Thoracic aorta (tissue), 2 donors: ENCODE measurements at places on chromosomes 4 and X. TPM values are rescaled to one million over a fixed set of nuclear protein-coding genes. Genes with fewer than 3 reads are reported as not detected.

The CYSLTR1 gene
- 7.2 TPM for total RNA-seq

The TRAM1L1 gene
- total RNA-seq: 0.78 TPM

DNA sequence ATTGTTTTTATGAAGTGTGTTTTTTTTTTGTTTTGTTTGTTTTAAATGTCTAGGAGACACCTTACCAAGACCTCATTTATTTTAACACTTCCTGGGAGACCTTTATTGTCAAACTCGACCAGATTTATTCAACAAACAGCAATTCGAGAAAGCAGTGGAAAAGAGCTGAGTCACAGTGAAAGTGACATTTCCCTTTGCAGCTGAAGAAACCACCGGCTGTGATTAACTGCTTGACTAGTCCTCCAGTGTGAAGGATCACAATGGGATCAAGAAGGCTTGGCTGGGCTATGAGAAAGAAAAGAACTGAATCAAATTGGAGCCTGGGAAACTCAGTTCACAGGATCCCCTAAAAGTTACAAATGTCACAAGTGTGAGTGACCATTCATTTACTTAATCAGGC lies 11.9 kb upstream of the ADH7 start:
- H3K27ac ChIP-seq: peak overlapping the region; percentile 18
- H3K36me3 ChIP-seq: no peaks in the 10 kb centered on the region
- no peak for DNase-seq
- peaks cover 12% of the 10 kb centered on the region for H3K4me1 ChIP-seq
- H3K4me3 ChIP-seq: no peak overlapping the region

The AFM gene
- total RNA-seq: not detected

The OTUD6A gene
- not detected for total RNA-seq

- H3K36me3 ChIP-seq: no peaks in the 10 kb centered on the region
- H3K27ac ChIP-seq: no peak overlapping the region
- peaks cover 8% of the 10 kb centered on the region for H3K4me1 ChIP-seq
- H3K27me3 ChIP-seq: no peaks in the 10 kb centered on the region
- no peak for DNase-seq
- no peak overlapping the region for H3K4me3 ChIP-seq
Observed at GRCh38 chr4:176708771-176709311, 83.9 kb downstream of the VEGFC start.

The ARHGAP36 gene
- not detected for total RNA-seq

DNA sequence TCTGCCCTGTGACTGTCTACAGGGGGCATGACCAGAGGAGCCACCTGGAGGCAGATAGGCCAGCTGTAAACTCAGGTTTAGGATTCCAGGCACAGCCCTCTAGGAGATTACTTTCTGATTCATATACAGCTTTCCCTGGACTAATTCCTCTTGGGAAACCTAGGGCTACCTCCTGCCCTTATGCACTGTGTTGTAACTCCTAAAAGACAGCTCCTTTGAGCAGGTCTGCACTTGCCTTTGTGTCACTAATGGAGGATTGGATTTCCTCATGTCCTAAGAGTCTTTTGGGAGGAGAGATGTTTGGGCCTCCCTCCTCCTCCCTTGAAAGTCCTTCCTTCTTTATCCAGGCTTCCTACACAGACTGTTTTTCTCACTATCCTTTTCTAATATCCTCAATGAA lies 202.0 kb downstream of the PCDH19 start:
- DNase-seq: no peak
- no peak overlapping the region for H3K27ac ChIP-seq
- H3K4me1 ChIP-seq: no peaks in the 10 kb centered on the region

GRCh38 chr4:898869-899555 lies 33.1 kb downstream of the GAK start:
- peaks cover 33% of the 10 kb centered on the region for H3K36me3 ChIP-seq
- H3K4me1 ChIP-seq: no peaks in the 10 kb centered on the region
- no peaks in the 10 kb centered on the region for H3K27me3 ChIP-seq
- H3K27ac ChIP-seq: no peak overlapping the region
- H3K4me3 ChIP-seq: no peak overlapping the region

The ADAMTS3 gene
- total RNA-seq: 2.3 TPM

GRCh38 chr4:93540562-93540961 lies 288.0 kb upstream of the ATOH1 start:
- no peaks in the 10 kb centered on the region for H3K27me3 ChIP-seq
- no peak overlapping the region for H3K27ac ChIP-seq
- no peaks in the 10 kb centered on the region for H3K4me1 ChIP-seq

- no peak overlapping the region for H3K27ac ChIP-seq
- H3K4me1 ChIP-seq: no peaks in the 10 kb centered on the region
- H3K36me3 ChIP-seq: no peaks in the 10 kb centered on the region
- H3K4me3 ChIP-seq: peak overlapping the region; percentile 73
Observed at GRCh38 chr4:37453281-37453998, 208.9 kb downstream of the NWD2 start.

GRCh38 chr4:10593130-10593529 lies 91.4 kb downstream of the CLNK start:
- no peak overlapping the region for H3K27ac ChIP-seq
- no peaks in the 10 kb centered on the region for H3K36me3 ChIP-seq
- H3K4me3 ChIP-seq: no peak overlapping the region
- H3K27me3 ChIP-seq: no peaks in the 10 kb centered on the region
- no peak for DNase-seq
- H3K4me1 ChIP-seq: no peaks in the 10 kb centered on the region

The SPRY1 gene
- total RNA-seq: 215 TPM

The TTC29 gene
- total RNA-seq: not detected

- H3K27ac ChIP-seq: peak overlapping the region; percentile 67
- H3K4me3 ChIP-seq: no peak overlapping the region
- no peak for DNase-seq
- no peaks in the 10 kb centered on the region for H3K27me3 ChIP-seq
Observed at GRCh38 chr4:140995058-140995457, 138.2 kb downstream of the RNF150 start.

- no peaks in the 10 kb centered on the region for H3K36me3 ChIP-seq
- H3K4me3 ChIP-seq: no peak overlapping the region
- no peak for DNase-seq
- H3K4me1 ChIP-seq: no peaks in the 10 kb centered on the region
- H3K27me3 ChIP-seq: no peaks in the 10 kb centered on the region
- no peak overlapping the region for H3K27ac ChIP-seq
Observed at GRCh38 chr4:5125321-5125720, 74.0 kb downstream of the STK32B start.
